ENCODE measurements at places on chromosomes 13 and 19. TPM values are rescaled to one million over a fixed set of nuclear protein-coding genes. Genes with fewer than 3 reads are reported as not detected.
A peak's percentile ranks its signal among the peaks of the same experiment; 100 is the strongest.

- no peaks in the 10 kb centered on the region for H3K36me3 ChIP-seq
- peaks cover 17% of the 10 kb centered on the region for H3K27me3 ChIP-seq
- no peak for DNase-seq
- H3K4me3 ChIP-seq: no peak overlapping the region
Measured at GRCh38 chr13:110453797-110454196, 107.7 kb downstream of the RAB20 start.

- no peak overlapping the region for H3K27ac ChIP-seq
- no peaks in the 10 kb centered on the region for H3K36me3 ChIP-seq
- H3K27me3 ChIP-seq: peaks cover 8% of the 10 kb centered on the region
- peaks cover 3% of the 10 kb centered on the region for H3K4me1 ChIP-seq
- no peak overlapping the region for H3K4me3 ChIP-seq
- DNase-seq: no peak
Measured at GRCh38 chr13:20291675-20292074, 59.6 kb upstream of the GJB6 start.

DNA sequence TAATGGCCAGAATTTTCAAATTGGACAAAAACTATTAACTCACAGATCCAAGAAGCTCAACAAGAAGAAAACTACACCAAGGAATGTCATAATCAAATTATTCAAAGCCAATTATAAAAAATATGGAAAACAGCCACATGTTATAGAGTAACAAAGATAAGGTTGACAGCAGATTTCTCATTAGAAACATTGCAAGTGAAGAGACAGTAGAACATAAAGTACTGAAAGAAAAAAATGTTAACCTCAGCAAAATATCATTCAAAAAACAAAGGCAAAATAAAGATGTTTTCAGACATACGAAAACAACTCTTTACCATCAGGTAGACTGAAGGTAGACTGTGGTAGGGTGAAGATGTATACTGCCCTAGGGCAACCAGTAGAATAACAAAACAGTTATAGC is 83.4 kb downstream of the KCNRG start:
- H3K4me3 ChIP-seq: no peak overlapping the region
- no peak overlapping the region for H3K27ac ChIP-seq
- no peaks in the 10 kb centered on the region for H3K27me3 ChIP-seq
- H3K36me3 ChIP-seq: peaks cover 20% of the 10 kb centered on the region
- no peak for DNase-seq

DNA sequence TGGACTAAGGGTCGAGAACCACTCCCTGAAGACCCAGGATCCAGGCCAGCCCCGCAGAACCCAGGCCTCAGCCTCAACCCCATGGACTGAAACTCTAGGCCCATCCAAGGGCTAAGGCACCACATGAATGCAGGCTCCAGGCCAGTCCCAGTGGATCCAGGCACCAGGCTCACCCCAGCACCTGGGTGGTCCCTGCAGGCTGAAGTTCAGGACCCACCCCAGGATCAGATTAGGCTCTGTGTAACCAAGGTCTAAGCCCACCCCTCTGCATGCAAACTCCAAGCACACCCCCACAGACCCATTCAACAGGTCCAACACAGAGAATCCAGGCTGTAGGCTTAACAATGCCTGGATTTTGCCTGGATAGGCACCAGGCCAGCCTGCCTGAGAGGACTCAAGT is 1876.2 kb downstream of the PCDH9 start:
- no peaks in the 10 kb centered on the region for H3K36me3 ChIP-seq
- H3K27ac ChIP-seq: no peak overlapping the region
- H3K4me3 ChIP-seq: no peak overlapping the region
- no peaks in the 10 kb centered on the region for H3K4me1 ChIP-seq
- no peaks in the 10 kb centered on the region for H3K27me3 ChIP-seq

DNA sequence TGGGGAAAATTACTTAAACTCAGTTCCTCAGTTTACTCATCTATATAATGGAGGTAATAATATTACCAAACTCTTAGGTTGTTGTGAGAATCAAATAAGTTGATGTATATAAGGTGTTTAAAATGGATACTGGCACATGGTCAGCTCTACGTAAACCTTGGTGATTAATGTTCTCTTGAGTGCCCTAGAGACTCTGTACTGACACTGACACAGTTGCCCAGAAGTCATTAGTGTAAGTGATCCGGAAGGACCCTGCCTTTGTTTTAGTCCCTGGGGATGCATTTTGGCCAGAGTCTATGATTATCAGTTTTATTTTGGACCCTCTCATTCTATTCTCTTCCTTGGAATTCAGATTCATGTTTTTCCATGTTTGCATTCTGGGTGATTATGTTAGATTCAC is 31.9 kb downstream of the CHST8 start:
- no peak overlapping the region for H3K4me3 ChIP-seq
- DNase-seq: no peak
- H3K36me3 ChIP-seq: no peaks in the 10 kb centered on the region
- H3K27ac ChIP-seq: no peak overlapping the region

C13orf42 gene
- total RNA-seq: not detected

DNA sequence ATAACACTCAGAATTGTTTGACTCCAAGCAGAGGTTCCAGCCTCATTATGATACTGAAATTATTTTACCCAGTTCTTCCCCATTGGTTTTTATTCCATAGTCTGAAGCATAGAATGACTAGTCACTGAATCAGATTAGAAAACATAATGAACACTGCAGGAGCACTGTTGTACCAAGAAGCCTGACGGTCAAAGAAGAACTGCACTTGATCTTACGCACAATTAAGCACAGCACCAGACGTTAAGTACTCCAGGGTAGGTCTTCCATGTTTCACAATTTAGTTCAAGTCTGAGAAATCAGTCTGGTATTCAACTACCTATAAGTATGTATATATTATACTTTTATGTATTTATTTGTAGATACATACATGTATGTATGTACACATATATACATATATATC is 973.5 kb upstream of the SPRY2 start:
- H3K27me3 ChIP-seq: no peaks in the 10 kb centered on the region
- H3K4me3 ChIP-seq: no peak overlapping the region
- no peak overlapping the region for H3K27ac ChIP-seq
- DNase-seq: no peak
- no peaks in the 10 kb centered on the region for H3K36me3 ChIP-seq

ALG5 gene
- 34.9 TPM for total RNA-seq

DNA sequence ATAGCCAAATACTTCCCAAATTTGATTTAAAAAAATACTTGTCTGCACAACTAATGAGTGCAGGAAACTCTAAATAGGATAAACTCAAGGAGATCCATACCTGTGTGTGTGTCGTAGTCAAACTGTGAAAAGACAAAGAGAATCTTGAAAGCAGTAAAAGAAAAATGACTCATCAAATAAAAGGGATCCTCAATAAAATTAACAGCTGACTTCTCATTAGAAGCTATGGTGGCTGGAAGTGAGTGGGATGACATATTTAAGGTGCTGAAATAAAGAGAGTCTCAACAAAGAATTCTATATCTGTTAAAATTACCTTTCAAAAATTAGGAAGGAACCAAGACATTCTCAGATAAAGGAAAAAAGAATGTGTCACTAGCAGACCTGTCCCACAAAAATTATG is 13.7 kb downstream of the RNASEH2B start:
- peaks cover 43% of the 10 kb centered on the region for H3K36me3 ChIP-seq
- DNase-seq: no peak
- no peak overlapping the region for H3K4me3 ChIP-seq
- H3K27me3 ChIP-seq: no peaks in the 10 kb centered on the region
- H3K4me1 ChIP-seq: peaks cover 20% of the 10 kb centered on the region

PSG3 gene
- not detected for total RNA-seq

TMEM150B gene
- 2.7 TPM for total RNA-seq

- peaks cover 29% of the 10 kb centered on the region for H3K4me1 ChIP-seq
- H3K36me3 ChIP-seq: no peaks in the 10 kb centered on the region
- H3K4me3 ChIP-seq: peak overlapping the region; percentile 19
Measured at GRCh38 chr13:108225440-108225839, 7.2 kb downstream of the ABHD13 start.
